ENCODE measurements at places on chromosomes 4 and X.

- DNase-seq, result no peak
Measured at GRCh38 chr4:81204571-81204970, 10.5 kb downstream of the PRKG2 start.

DNA sequence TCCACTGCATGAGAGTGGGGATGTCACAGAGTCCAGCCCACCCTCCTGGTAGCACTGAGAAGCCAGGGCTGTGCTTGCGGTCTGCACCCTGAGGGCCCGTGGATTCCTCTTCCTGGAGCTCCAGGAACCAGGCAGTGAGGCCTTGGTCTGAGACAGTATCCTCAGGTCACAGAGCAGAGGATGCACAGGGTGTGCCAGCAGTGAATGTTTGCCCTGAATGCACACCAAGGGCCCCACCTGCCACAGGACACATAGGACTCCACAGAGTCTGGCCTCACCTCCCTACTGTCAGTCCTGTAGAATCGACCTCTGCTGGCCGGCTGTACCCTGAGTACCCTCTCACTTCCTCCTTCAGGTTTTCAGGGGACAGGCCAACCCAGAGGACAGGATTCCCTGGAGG lies 2.7 kb downstream of the MAGEA1 start:
- DNase-seq, result no peak

- DNase-seq, result no peak
Measured at GRCh38 chr4:42653626-42654560, 3.0 kb downstream of the ATP8A1 start.

- no peak for DNase-seq
Measured at GRCh38 chr4:2036327-2036726, 22.8 kb upstream of the NAT8L start.

DNA sequence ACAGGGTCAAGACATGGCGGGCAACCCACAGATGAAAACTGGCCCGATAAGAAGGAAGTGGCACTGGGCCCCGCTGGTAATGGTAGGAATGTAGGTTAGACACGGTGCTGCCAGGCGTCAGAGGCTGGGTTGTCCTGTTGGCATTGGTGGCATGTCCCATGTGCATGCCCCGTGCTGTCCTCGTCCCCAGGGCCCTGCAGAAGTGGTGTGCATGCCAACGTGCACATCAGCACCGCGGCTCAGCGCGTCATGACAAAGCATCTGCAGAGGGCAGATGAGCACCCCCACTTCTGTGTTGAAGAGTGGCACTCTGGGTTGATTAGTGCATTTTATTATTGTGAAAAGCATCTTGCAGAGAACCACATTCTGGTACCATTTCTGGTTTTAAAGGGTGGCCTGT lies 35.6 kb downstream of the NELFA start:
- peak; percentile 53 for DNase-seq

- DNase-seq, result peak; percentile 96
Measured at GRCh38 chrX:53433651-53434639, at the start of gene HSD17B10. Gene HSD17B10, minus strand, starts transcription at chrX:53434370. Its CDS starts 25 bp downstream, at chrX:53434345.

DNA sequence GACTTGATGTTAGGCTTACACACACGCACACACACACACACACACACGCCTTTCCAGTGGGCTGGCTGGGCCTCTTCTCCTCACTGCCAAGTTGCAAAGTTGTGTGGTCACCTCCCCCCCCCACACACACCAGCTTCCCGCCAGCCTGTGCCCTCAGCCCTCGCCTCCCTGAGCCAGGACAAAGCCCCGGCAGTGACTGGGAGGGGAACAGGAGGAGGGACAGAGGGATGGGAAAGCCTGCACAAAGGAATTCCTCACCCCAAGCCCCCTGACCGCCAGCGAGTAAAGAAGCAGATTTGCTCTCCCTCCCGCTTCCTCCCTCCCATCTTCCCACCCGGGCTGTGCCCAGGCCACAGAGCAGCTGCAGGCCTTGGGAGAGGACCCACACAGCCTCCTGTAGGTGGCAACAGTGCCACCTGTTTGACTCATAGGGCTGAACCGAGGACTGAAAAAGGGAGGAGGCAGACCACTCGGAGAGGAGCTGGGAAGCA lies at the start of gene GDPD2:
GDPD2 (plus strand) TSS at position 464 of the 491 bp plus-strand sequence. CDS start 1,671 bp downstream, outside the sequence.
- DNase-seq, result no peak

All from osteoblast (primary cell).